Choroid plexus epithelial cell (primary cell): ENCODE measurements at places on chromosomes 5 and 9.
A peak's percentile ranks its signal among the peaks of the same experiment; 100 is the strongest.

DNA sequence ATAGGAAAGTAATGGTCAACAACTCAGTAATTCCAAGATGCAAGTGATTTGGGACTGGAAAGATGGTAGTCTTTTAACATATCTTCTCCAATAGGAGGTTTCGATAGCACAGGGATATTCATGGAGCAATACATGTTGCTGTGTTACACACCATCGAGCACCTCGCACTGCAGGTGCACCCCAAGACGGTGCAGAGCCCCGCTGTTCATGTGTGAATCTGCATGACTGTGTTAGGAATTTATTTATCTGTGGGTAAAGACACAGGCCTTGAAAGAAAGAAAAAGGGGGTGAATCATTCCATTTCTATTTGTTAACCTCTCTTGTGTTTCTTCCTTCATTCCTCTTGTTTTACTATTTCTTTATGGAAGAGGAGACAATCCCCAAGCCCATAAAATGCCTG, 217.1 kb downstream of the EBF1 start:
- DNase-seq = no peak

DNA sequence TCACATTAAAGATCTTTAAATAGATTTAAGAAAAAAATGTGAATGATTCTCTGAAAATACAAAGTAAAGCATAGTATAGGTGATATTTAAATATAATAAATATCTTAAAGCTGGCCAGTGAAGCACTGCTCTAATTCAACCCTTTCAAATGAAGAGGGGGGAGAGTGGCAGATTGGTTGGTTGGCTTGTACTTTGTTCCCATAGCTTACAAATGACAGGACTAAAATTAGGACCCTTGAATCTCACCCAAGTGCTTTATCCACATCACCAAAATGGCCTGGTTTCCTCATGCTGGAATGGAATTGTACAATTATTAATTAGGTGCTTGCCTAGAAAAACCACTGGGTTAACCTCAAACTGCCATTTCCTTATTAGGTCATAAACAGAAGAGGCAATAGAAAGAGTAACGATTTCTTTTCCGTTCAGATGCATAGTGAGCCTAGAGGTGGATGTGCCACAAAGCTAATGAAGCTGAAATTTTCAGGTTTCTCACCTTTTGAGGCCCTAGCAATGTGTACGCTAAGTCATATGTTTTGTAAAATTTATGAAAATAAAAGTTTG, 354.5 kb upstream of the CDH6 start:
- DNase-seq = no peak

DNA sequence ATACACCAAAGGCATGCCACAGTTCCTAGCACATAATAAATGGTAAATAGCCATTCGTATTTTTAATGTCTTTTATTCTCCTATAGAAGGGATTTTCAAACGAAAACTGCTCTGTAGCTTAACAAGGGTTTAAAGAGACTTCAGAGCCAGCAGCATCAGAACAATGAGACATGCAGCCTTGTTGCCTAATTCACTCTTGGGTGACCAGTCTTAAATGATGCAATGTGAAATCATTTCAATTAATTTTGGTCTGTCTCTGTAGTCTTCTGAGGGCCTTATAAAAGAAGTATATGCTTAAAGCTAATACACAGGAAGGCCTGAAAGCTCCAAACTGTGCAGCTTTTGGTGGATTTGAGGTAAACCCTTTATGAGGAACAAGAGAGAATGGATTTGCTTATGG, 888.8 kb upstream of the WWC1 start:
- no peak for DNase-seq

DNA sequence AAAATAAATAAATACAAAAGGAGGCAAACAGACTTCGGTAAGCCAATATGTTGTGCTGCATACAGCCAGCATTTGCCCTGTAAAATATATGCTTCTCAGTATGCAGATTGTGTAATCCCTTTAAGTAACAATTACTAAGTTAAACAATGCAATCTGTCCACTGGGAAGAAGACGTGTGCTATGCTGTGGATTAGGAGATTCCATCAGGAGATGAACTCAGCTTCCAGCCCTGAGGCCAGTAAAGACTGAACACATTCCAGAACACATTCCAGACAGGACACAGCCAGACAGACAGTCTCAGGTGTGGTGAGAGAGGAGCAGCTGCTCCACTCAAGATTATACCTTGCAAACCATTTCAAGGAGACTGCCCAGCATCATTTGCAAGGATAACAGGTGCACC, 97.8 kb downstream of the MPDZ start:
- DNase-seq = no peak

- DNase-seq = no peak
Observed at GRCh38 chr9:114930056-114930812, at the start of gene TNFSF8. Gene TNFSF8, minus strand, starts transcription at chr9:114930591. Its CDS starts 288 bp downstream, at chr9:114930303.

DNA sequence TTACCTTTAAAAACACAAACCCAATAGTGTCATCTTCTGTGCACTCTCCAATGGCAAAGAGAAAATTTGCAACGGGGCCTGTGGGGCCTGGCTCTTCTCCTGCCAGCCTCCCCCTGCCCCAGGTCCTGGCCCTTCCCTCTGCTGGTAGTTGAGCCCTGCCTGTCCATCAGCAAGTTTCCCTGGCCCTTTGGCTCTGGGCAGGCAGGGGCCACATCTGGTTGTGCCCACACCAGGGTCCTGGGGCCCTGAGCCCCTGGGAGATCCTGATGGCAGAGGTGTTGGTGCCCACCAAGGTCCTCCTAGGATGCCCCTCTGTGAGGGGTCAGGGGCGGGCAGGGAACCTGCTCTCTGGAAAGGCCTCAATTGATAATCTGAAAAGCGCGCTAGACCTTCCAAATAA, 157.3 kb downstream of the DAB2IP start:
- no peak for DNase-seq

GRCh38 chr5:80193401-80193800, 62.4 kb downstream of the SERINC5 start:
- peak; percentile 19 for DNase-seq

GRCh38 chr5:172620506-172620905, 20.6 kb upstream of the NEURL1B start:
- DNase-seq = no peak

DNA sequence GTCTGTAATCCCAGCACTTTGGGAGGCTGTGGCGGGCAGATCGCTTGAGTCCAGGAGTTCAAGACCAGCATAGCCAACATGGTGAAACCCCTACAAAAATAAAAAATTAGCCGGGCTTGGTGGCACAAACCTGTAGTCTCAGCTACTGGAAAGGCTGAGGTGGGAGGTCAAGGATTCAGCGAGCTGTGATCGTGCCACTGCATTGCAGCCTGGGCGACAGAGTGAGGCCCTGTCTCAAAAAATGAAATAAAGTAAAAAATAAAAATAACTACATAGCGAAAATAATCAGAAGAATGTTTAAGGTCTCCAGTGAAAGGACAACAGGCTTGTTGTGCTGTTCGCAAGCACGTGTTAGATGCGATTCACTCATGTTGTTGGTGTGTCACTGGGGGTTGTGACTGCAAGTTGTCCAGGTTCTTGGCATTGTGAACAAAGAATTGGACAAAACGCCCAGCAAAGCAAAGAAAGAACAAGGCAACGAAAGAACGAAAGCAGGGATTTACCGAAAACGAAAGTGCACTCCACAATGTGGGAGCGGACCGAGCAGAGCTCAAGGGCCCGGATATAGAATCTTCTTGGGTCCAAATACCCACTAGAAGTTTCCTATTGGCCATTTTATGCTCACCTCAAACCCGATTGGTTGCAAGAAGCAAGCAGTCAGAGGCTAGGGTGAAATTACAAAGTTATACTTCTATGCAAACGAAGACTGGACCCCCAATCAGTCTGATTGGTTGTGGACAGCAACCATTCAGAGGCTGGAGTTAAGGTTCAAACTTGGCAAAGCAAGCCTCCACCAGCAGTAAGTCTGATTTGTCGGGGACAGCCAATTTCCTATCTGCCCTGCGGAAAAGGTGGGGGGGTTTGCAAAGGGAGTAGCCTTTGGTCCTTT, 844 bp upstream of the MCCC2 start:
- peak; percentile 49 for DNase-seq

DNA sequence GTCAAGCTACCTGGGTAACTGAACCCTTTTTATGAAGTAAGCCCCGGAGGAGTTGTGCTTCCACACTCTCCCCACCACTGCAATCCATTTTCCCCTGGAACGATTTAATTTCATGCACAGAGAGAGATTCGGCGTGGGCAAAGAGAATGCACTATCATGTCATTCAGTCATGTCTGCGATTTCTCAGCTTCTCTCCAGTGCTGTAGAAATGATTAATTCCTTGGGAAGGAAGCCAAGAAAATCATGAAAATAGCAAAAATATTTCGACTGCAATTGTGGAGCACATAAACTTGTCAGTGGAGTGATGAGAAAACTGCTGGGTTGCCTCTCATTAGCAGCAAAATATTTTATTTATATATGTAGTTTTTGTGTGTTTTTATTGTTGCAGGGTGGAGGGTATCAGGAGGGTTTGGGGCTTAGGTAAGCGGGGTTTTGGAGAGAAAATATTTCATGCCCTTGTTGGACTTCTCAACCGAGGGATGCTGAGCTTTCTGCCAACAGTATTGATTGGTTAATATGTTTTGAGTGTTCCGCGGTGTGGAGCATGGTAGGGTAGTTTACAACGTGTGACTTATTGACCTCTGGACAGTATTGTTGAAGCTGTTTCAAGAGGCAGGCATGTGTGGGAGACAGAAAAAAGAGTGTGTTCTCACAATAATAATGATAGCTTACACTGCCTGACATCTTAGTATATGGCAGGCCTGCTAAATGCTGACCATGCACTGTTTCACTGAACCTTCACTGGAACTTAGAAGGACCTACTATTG, 69.3 kb downstream of the SGCD start:
- DNase-seq = peak; percentile 34

GRCh38 chr5:145586661-145587307, 248.4 kb downstream of the PRELID2 start:
- DNase-seq = no peak
